Fibroblast of mammary gland (primary cell): ENCODE measurements at places on chromosomes 12 and 14.

GRCh38 chr12:12086973-12087692, 16.4 kb downstream of the BCL2L14 start:
- no peak for DNase-seq

GRCh38 chr14:61560323-61560722, 135.0 kb upstream of the HIF1A start:
- DNase-seq: peak; percentile 35

- no peak for DNase-seq
These were observed 207.3 kb downstream of the LRIG3 start for GRCh38 chr12:58712976-58713375.

DNA sequence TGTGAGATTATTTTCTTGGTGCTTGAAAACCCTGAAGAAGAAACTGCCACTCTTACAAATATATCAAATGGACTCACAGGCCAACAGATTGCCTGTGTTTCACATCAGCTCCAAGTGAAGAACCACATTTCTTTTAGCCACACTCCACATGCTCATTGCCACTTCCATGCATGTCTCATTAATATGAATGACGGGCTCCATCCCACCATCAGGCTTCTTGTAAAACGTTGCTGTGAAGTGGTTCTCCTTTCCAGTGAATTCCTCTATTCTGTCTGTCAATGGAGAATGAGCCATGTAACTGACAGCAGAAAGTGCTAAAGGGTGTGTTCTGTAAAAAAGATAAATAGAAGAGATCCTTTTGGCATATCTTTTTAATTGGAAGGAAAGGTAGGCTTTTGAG, 188.2 kb upstream of the RMST start:
- DNase-seq: no peak

DNA sequence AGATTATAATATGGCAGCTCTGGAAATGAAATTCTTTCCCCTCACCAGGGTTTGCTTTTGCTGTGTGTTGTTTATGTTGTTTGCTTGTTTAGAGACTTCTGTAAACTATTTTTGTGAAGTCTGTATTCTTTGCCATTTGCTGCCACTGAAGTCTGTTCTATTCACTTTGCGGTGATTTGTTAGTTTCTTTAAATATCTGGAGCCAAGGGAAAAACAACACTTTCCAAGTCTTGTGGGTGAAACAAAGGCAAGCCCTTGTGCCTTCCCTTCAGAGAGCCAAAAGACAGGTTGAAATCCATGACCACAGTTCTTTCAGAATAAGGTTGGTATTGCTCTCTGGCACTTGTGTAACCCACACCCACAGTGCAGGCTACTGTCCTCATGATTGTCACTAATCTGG, 59.5 kb upstream of the RNU6-7 start:
- no peak for DNase-seq

DNA sequence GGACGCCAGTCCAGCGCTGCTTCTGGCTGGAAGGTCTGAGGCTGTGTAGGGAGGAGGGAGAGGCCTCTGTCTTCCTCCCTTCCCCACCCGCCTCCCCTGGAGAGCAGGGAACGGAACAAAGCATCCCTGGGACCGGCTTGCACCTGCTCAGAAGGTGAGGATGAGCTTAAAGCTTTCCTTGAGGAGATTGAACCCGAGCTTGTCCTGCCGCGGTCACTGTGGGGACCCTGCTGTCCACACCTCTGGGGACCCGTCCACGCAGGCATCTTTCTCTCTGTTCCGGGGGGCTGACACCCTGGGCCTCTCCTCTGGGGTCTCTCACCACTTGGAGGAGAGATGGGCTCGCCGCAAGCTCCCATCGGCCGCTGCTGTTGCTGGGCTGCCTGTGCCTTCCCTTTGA, 33.2 kb upstream of the SFSWAP start:
- DNase-seq: no peak
